ENCODE measurements at places on chromosomes 1 and 21. TPM values are rescaled to one million over a fixed set of nuclear protein-coding genes. Genes with fewer than 3 reads are reported as not detected.
A peak's percentile ranks its signal among the peaks of the same experiment; 100 is the strongest.

- no peak for DNase-seq
These were observed 38.2 kb downstream of the NMNAT2 start for GRCh38 chr1:183379951-183380350.

DNA sequence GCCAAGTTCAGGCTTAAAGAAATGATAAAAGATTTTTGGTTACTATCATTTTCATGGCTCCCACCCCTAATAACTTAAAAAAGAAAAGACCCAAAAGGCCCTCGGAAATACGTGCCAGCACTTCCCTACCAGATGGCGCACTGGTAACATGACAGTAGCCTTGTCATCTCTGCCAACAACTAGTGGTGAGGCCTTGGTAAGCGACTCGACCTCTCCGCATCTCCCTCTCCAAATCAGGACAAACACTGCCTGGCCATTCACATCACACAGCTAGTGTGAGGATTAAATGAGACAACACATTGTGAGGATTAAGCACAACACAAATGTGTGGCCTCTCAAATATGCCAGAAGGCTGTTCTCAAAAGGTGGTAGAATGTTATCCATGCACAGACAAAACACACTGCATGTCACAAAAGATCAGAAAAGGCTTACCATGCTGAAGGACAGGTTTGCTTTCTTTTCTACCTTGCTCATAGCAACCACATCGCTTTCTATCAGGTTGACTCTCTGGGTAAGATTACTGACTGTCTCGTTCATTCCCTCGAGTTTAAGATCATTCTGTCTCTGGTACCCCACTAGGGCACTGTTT, 16.4 kb downstream of the TEX38 start:
- DNase-seq: no peak

DNA sequence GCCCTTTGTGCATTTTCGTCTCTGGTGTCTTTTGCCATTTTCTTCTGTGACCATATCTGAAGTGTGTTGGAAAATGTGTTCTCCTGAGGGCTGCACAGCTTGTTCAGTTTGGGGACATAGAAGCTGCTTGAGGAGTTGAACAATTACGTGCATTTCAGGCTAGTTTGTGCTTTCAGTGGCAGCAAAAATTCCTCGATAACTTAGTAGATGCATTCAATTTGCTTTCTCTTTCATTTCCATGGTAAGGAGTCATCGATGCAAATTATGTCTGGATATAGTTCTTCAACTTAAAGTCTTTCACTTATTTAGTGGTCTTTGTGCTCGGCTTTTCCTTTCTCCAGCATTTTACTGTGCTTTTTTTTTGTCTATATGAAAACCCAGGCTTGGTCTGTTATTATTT, 441.5 kb downstream of the PLA2G4A start:
- DNase-seq: peak; percentile 22

- DNase-seq: no peak
These were observed 17.8 kb downstream of the L1TD1 start for GRCh38 chr1:62212411-62212810.

GRCh38 chr1:58768191-58768731, 15.6 kb downstream of the JUN start:
- no peak for DNase-seq

DNA sequence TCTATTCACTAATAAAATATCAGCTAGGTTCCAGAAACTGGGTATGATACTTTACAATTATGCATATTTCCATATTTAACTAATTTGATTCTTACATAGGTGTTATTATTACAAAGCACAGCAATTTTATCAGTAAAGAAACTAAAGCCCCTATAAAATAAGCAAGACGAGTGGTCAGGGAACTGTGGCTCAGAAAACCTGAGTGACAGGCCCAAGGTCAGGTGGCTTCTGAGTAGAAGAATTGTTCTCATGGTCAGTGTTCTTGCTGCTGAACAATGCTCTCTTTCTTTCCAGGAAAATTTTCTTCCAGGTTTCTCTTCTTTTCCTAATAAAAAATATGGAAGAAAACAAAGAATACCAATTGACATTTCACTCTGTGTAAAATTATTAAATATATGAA, 2.2 kb upstream of the ATP6V1G3 start:
- no peak for DNase-seq

DNA sequence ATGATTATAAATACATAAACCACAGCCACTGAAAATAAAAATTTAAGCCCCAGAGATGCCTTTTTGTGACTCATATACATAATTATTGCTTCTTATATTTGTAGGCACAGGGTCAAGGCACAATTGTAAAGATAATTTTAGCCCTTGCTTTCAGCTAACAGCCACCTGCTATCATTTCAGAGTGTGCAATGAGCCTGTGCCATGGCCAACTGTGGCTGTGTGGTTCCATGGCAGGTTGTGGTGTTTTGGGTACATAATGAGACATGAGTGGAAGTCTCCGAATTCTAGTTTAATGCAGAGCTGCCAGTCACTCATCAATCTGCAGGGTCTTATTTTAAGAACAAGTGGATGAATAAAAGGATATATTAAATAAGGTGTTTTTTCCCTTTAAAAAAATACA, 346.9 kb upstream of the SNX7 start:
- no peak for DNase-seq

DNA sequence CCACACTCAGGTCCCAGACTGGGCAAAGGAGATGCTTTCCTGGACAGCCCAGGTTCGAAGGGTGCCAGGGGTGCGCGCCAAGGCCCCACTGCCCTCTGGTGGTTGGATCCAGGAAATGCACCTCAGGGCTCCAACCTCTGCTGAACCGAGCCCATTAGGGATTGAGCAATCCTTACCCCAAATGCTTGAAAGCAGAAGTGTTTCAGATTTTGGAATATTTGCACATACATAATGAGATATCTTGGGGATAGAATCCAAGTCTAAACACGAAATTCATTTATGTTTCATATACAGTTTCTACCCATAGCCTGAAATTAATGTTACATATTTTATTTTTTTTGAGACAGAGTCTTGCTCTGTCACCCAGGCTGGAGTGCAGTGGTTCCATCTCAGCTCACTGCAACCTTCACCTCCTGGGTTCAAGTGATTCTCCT, 57.4 kb downstream of the SLC9A1 start:
- peak; percentile 68 for DNase-seq

GRCh38 chr1:232899839-232900238, 50.6 kb upstream of the NTPCR start:
- DNase-seq: no peak

GRCh38 chr1:107141491-107142126, 770 bp downstream of the NTNG1 start:
- no peak for DNase-seq

- DNase-seq: no peak
These were observed 75.3 kb downstream of the PEX14 start for GRCh38 chr1:10549904-10550664.

DNA sequence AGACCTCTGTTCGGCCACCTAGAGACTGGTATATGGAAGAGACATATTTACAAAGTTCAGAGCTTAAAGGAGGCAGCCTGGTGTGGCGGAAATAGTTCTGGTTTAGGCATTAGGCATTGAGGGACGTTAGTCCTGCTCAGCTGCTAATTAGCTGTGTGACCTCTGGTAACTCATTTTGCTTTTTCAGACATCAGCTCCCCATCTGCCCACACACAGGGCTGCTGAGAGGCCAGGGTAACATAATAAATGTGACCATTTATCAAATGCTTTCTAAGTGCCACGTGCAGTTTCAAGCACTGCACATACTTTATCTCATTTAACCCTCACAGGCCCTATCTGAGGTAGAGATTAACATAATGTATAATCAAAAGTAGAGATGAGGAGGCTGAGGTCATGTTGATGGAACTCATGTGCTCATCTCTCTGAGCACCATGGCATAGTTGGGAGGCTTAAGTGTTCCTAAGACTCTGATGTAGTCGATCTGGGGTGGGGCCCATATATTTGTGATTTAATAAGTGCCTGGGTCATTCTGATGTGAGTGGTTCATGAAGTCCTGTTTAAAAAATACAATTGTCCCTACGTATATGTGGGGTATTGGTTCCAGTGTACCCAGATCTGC, 267.2 kb upstream of the PLXNA2 start:
- DNase-seq: no peak

- DNase-seq: no peak
These were observed 66.3 kb upstream of the EDEM3 start for GRCh38 chr1:184820956-184821355.

DNA sequence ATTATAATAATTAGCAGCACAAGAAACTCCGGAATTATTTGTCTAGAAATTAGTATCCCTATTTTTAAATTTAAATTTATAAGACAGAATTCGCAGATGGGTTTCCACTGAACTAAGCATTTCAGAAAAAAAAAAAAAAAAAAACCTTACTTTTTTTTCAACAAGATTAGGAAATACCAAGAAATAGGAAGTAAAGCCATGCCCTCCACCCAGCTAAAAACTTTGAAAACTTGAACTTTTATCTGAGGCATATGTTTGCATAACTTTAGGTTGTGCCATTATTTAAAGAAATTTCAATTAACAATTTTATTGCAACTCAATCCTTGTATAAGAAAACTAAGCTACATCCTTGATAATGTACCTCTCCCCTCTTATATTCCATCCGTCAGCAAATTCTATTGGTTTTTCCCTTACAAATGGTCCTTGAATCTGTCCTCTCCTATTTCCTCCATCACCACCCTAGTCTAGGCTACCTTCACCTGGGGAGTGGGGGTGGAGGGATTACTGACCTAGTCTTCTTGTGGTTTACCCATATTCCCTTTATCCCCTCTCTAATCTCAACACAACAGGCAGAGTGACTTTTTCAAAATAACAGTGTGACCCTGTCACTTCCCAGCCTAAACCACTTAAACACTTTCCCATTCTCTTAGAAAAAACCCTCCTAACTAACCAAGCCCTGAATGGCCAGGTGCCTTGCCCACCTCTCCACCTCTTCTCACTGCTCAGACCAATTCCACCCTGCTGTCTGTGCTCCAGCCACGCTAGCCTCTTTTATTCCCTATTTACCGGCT, 1.4 kb upstream of the EVI5 start:
- no peak for DNase-seq

Gene NENF
- 54.1 TPM for total RNA-seq

Gene TCP10L
- total RNA-seq: not detected

Gene NPR1
- total RNA-seq: not detected

Gene INAVA
- 18.0 TPM for total RNA-seq

Gene KCNE1
- not detected for total RNA-seq

Gene CD52
- total RNA-seq: not detected

Gene CCDC17
- total RNA-seq: 0.20 TPM

Gene WNT3A
- total RNA-seq: not detected

Gene DIP2A
- 14.3 TPM for total RNA-seq

Gene OR6N1
- total RNA-seq: not detected

Gene C1orf21
- total RNA-seq: 20.1 TPM

Gene GUCA2A
- not detected for total RNA-seq

Data from RPMI7951 (cell line).